H1 (cell line): ENCODE measurements at places on chromosomes 1 and 21. TPM values are rescaled to one million over a fixed set of nuclear protein-coding genes. Genes with fewer than 3 reads are reported as not detected.

GRCh38 chr1:10340930-10341590 lies 57.8 kb upstream of the PGD start:
- no peak for DNase-seq

DNA sequence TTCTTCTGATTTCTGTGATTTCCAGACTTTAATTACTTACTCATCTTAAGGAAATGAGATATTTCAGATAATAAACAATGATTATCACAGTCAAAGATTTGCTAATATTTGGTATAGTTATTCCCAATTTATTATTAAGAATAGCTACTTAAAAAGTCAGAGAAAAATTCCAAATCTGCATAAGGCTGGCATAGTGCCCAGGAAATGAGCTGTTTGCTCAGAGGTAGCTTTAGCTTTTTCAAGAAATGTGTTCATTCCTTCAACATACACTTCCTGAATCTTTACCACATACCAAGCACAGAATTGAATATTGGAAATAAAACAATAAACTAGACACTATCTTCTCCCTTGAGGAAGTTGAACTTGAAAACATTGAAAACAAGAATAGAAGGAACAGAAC lies 44.3 kb upstream of the KCNK1 start:
- no peak for DNase-seq

DNA sequence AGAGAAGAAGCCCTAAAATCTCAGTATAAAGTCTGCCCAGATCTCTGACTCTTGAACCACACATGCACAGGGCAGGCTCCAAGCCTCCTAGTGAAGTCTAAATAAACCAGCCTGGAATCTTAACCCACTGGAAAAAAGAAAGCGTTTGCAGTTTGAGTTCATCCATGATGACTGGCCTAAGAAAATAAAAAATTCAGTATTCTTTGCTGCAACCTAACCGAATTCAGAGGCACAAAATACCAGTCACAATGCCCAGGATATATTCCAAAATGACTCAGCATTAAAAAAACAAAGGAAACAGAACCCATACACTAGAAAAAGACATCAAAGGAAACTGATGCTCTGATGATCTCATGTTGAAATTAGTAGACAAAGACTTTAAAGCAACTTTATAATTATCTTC lies 269.2 kb downstream of the SDCCAG8 start:
- no peak for DNase-seq

DNA sequence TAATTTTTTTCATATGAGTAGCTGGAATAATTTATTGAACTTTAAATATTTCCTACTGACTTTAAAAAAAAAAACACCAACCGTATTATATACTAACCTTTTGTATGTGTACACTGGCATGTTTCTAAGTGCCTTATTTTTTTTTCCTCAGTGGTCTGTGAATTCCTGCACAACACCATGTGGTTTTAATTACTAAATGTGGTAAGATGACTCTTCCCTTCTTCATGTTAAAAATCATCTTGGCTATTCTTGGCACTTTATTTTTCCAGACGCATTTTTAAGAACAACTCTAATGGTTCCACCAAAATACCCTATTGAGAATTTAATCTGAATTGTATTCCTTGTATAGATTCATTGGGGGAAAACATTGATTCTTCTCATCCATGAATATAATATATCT lies 28.4 kb downstream of the PPP2R5A start:
- no peak for DNase-seq

DNA sequence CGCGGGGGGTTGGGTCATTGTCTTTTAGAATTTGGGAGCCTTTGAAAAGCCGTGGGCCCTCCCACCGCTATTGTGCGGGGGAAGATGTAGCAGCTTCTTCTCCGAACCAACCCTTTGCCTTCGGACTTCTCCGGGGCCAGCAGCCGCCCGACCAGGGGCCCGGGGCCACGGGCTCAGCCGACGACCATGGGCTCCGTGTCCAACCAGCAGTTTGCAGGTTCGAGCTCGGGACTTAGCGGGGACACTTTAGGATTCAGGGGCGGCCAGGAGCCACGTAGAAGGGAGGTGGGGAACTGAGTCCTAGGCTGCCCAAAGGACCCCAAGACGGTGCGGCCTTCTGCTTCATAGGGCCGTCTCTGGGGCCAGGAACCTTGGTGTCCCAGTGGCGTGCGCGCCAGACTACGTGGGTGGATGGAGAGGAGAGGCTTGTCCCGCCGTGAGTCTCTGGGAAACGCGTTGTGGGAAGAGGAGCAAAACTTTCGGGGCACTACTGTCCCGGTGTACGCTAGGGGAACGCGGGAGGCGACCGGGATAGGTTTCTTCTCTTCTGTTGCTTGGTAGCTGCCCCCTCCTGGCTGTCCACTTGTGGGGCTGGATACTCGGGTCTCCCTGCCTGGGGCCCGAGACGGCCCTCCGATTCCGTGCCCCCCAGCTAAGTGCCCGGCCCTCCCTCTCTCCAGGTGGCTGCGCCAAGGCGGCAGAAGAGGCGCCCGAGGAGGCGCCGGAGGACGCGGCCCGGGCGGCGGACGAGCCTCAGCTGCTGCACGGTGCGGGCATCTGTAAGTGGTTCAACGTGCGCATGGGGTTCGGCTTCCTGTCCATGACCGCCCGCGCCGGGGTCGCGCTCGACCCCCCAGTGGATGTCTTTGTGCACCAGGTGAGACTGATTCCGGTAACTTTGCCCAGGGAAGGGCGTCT lies at the start of gene LIN28A:
Gene LIN28A, plus strand, starts transcription at position 112 of the 918 bp plus-strand sequence. Its CDS starts 75 bp downstream, at position 187.
- peak; percentile 59 for DNase-seq

DNA sequence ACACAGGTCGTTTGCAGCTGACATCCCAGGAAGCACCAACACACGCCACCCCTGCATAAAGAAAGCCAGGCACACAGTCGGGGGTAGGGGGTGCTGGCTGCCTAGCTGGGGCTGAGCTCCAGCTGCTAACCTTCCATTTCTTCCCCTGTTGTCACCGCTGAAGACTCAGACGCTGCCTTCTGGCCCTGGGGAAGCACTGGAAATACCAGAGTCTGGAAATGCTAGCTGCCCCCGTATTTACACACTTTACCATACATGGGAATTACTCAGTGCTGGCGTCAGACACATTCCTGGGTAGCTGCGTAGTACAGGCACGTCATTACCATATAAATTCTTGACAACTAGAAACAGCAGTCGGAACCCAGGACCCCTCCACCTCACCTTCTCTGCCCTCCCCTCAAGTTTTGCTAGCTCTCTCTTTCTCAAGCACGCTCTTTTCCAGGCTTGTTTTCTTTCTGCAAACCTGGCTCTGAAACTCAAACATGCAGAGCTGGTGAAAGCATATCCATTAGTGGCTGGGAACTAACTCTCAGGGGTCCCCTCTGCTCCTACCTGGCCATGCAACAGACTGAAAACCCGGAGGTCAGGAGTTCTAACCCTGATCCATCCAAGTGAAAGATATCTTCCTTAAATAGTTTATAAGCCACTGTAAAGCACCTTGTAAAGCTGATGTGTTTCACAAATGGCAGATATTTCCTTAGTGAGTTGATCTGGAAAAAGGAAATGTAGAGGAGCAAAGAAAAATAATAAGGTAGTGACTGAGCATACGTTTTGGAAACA lies 3.3 kb downstream of the CSRP1 start:
- no peak for DNase-seq

GRCh38 chr21:45947296-45947695 lies 34.3 kb upstream of the COL6A1 start:
- no peak for DNase-seq

DNA sequence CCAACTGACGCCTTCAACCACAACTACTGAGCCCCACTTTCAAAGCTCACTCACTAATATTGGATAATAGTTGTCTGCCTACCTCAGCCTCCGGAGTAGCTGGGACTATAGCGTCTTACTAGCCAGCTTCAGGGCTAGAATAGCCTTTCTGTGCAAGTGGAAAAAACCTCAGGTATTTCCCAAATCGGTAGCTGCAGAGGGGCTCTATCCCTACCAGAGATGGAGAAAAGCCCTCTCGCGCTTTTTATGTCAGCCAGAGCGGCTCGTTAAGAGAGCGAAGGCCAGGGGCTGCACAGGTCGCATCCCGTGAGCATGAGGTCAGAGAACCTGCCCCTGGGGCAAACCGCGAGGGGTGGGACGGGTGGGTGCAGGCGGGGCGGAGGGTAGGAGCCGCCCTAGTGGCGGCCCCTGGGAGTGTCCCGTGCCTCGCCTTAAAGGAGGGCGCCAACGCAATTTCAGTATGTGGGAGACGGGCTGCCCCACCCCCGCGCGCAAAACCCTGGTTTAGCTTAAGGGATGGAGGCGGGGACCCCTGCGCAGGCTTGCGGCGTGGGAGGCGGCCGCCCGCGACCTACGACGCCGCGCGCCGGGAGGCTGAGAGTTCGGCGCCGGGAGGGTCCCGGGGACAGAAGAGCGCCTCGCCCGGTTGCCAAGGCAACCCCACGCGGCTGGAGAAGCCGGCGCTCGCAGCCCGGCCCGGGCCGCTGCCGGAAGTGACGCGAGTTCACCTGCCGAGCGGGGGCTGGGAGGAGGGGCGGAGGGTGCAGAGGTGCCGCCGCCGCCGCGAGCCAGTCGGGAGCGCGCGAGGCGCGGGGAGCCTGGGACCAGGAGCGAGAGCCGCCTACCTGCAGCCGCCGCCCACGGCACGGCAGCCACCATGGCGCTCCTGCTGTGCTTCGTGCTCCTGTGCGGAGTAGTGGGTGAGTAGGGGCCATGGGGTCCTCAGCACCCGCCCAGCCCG lies at the start of gene CXADR:
Gene CXADR, plus strand, starts transcription at position 791 of the 961 bp plus-strand sequence. Its CDS starts 87 bp downstream, at position 878.
- DNase-seq, result peak; percentile 59

DNA sequence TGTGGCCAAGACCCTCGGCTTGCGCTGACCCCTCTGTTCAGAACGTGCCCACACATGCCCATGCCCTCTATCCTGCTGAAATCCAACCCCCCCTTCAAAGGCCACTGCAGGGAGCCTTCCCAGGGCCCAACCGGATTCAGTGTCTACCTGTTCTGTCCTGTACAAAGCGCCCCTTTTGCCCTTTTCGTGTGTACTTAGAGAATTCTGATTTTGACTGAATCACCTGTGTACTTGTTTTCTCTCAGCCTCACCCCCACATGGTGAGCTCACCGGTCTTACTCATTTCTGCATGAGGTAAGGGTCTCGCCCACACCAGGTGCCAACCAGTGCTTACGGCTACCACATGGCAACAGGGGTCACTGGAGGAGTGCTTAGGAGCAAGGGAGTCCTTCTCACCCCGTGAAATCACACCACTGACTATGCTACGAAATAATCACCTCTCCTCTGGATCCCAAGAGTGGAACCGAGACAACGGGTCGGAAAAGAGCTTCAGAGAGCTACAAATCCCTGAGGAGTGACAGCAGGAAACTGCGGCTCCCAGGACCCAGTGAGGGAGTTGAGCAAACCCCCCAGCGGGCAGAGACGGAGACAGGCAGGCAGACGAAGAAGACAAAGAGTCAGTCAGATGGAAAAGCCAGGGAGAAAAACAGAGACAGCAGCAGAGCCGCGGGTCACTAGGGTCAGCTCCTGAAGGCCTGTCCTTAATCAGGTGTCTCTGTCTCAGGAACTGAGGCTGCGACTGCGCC lies 2.1 kb upstream of the S100A2 start:
- DNase-seq, result no peak

GRCh38 chr1:24925082-24925779 lies 4.8 kb downstream of the RUNX3 start:
- DNase-seq, result no peak

GRCh38 chr1:207504438-207504837 lies 8.5 kb downstream of the CR1 start:
- DNase-seq, result no peak

DNA sequence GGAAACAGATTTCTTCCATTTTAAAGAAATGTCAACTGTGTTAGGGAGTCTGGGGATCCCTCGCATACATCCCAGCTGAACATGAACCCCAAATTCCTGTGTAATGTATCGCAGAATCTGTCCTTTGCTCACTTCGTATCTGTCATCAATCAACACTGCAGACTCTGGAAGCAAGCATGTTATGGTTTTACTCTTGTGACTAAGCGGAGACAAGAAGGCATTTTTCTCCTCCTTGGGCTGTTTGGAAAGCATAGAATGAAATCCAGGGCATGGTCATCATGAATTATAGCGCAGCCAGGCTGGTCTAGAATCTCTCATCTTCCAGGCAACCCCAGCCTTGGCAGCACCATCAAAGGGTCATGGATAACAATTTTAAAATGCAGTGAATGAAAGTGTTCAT lies 290.2 kb downstream of the KIF26B start:
- no peak for DNase-seq

DNA sequence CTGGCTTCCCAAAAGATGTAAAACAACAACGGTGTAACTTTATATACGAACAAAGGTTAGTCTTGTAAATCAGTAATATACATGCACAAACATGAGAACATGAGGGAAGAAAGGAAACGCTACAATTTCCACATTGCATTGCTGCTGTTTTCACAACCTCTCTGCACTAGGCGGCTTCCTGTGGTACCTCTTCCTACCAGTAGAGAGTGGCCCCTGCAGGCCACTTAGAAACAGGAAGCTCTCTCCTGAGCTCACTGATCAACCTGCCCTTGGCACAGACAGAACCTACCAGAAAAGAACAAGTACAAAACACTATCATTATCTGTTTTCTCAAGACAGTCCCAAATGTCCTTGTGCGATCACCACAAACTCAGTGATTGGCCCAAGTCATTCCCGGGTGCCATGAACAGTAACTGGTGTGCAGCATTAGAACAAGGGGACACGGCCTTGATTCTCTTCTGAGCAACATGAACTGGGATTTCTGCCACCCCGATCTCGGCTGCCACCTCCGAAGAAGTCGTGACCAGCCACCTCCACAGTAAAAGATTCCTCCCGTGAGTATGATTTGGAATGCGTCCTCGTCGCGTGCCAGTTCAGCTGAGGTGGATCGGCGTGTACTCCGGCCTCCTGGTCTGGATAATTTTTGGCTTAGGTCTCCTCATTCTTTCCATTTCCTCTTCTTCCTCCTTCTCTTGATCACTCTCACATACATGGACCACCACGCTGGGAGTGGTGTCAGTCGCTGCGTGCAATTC lies 5.7 kb upstream of the KCNE1 start:
- no peak for DNase-seq

GRCh38 chr21:37073417-37074196 lies 553 bp downstream of the TTC3 start:
- DNase-seq, result peak; percentile 56

GRCh38 chr1:90502696-90503095 lies 214.4 kb downstream of the BARHL2 start:
- DNase-seq, result no peak

- DNase-seq, result no peak
These were observed 63.6 kb upstream of the ERRFI1 start for GRCh38 chr1:8089535-8090228.

- no peak for DNase-seq
These were observed 94.2 kb downstream of the CACNA1E start for GRCh38 chr1:181577475-181577874.

DNA sequence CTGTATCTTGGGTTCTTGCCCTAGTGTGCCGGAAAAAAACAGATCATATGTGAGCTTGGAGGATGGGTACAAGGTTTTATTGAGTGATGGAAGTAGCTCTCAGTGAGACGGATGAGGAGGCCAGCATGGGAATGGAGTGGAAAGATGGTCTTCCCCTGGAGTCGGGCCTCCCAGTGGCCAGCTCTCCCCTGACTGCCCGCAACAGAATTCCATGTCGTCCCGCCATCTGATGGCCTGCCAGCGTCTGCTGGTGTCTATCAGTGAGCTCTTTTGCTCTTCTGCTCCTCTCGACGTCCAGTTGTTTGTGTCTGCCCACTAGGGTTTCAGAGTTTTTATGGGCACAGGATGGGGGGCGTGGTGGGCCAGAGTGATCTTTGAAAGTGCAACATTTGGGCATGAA lies 315.2 kb upstream of the BRINP3 start:
- DNase-seq, result no peak

The KCNE2 gene
- polyA plus RNA-seq, result 0.09 and 0.14 TPM in 2 replicates

The ZMYM1 gene
- polyA plus RNA-seq, result 7.5 and 10.0 TPM in 2 replicates

The CFHR2 gene
- not detected in 2 replicates for polyA plus RNA-seq

The HES3 gene
- 38.8 and 105 TPM in 2 replicates for polyA plus RNA-seq

The LCE2C gene
- polyA plus RNA-seq, result not detected in 2 replicates

The DPM3 gene
- polyA plus RNA-seq, result 227 and 349 TPM in 2 replicates

The RXFP4 gene
- polyA plus RNA-seq, result 0.09 TPM in 1 of 2 replicates, not detected in the other
